ENCODE measurements at places on chromosomes 12 and 14.

GRCh38 chr14:75242546-75243273, 35.9 kb upstream of the FOS start:
- DNase-seq: no peak

DNA sequence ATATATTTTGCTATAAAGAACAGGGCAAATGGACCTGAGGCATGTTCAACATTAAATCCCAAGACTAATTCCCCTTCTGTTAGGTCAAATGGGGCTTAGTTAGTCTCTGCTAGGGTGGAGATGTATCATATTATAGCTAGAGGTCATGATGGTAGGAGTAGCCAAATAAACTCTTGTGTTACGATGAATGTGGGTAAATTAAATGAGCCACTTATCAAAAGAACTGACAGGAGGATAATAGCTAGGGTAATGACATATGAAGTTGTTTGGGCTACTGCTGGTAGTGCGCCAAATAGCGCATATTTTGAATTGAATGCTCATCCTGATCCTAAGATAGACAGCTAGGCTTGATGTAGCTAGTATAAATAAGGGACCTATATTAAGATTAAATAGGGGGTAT, 445.0 kb downstream of the GXYLT1 start:
- DNase-seq: no peak

GRCh38 chr12:25670076-25671055, 117.3 kb upstream of the LMNTD1 start:
- no peak for DNase-seq

GRCh38 chr12:4268329-4269181, 5.0 kb upstream of the CCND2 start:
- peak; percentile 40 for DNase-seq

DNA sequence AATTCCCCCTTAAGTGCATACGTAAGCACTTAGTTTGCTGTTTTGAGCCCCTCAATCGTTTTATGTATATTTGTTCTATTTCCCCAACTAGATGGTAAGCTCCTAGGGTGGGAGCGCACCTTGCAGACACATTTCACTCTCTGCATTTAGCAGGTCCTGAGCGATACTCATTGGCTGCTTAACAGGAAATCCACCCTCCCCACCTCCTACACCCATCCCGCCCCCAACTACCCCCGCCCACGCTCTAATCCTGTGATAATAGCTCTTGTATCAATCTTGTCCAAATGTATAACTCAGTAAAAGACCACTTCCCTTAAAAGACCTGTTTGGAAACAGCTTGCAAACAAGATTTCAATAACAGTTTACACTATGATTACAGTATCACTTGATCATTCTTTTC, 8.1 kb downstream of the LPAR5 start:
- no peak for DNase-seq

- no peak for DNase-seq
These were observed 36.6 kb downstream of the DCAF4 start for GRCh38 chr14:72962829-72963312.

- no peak for DNase-seq
These were observed 90.1 kb upstream of the CPSF6 start for GRCh38 chr12:69149270-69149669.

DNA sequence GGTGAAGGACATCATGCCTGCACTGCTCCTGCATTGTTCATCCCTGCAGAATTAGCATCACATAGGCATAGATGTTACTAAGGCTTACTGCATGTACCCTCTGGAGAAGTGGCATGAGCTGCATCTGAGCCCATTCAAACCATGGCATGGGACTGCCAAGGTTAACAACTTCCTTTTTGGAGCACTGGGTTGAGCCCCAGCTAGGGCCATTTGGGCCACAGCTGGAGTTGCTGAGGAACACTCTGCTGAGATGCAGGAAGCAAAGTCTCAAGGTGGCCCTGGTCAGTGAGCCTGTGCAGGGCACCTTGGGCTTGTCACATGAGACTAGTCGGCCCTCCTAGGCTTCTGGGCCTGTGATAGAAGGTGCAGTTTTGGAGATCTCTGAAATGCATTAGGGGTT, 511.2 kb downstream of the C12orf50 start:
- DNase-seq: no peak

DNA sequence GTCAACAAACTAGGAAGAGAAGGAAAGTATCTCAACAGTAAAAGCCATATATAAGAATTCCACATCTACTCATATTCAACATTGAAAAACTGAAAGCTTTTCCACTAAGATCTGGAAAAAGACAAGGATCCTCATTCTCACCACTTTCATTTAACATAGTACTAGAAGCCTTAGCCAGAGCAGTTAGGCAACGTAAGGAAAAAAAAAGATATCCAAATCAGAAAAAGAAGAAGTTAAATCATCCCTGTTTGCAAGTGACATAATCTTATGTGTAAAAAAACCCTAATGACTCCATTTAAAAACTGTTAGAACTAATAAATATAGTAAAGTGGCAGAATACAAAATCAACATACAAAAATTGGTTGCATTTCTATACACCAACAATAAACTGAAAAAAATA, 426.2 kb downstream of the BCAT1 start:
- DNase-seq: no peak

GRCh38 chr12:95607642-95608041, 56.4 kb upstream of the USP44 start:
- no peak for DNase-seq

DNA sequence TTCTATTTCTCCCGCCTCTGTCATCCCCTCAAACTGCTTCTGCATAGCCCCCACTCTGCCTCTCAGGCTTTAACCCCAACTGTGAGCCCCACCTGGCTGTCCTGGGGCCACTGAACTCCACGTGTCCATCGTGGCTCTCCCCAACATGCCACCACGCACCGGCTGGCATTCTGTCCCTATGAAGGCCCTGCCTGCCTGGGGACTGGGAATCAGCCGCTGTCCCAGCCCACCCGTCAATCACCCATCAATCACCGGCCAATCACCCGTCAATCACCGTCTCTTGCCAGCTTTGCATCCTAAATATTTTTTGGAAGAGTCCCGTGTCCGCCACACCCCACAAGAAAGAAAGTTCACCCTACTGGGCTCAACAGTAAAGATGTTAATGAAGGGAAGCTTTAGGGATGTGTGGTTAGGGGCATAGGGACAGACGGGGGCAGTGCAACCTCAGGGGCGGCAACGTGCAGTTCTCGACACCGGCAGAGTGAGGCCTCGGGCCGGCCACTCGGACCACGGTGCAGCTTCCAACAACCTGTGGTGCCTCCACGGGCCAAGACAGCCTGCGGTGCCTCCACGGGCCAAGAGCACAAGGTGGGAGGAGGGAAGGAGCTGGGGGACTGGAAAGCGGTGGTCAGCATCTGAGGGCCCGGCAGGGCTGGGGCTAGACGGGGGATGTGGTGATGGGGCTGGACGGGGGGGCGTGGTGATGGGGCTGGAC, 85.6 kb downstream of the GALNT9 start:
- DNase-seq: no peak

DNA sequence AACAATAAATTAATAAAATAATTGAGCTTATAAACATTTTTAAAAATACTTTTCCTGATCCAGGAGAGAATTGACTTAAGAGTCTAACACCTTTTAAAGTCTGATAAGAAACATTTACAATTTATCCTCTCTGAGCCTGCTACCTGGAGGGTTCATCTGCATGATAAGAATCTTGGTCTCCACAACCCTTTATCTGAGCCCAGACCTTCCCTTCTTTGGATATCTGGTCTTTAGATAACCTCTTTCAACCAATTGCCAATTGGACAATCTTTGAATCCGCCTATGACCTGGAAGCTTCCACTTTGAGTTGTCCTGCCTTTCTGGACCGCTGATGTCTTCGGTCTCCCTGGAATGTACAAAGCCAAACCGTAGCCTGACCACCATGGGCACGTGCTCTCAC, 1393.3 kb upstream of the TMEM132C start:
- no peak for DNase-seq

DNA sequence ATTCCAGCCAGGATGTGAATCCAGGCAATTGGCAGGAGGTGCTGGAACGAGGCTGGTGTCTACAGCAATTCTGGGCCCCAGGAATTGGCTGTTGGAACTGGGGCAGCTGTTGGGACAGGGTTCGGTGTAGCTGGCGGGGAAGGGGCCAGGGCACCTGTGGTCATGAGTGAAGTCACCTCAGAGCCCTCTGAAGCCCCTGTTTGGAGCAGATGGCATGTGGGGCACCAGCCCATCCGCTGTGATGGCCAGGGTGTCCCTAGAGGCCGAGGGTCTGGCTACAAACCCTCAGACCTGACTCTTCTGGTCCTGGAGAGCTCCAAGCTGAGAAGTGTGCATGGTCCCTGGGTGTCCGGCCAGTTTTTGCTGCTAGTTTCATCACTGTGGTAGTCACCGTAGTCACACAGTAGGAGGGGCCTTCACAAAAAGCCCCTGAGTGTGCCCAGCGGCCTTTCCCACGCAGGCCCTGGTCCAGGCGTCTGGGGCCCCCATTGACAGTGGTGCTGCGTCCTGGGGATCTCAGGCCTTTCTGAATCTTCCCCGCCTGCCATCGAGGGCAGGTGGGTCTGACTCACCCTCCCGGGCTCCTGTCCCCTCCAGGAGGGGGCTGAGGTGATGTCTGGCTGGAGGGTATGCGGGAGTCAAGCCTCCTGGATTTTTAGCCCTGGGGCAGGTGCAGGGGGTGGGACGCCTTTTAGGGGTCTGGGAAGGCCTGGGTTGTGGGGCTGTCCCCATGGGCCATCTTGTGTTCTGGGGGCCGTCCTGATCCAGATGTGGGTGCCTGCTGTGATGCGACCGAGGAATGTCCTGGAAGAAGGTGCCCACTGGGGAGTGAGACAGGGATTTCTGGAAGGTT, 368.0 kb downstream of the TMEM121 start:
- DNase-seq: no peak

DNA sequence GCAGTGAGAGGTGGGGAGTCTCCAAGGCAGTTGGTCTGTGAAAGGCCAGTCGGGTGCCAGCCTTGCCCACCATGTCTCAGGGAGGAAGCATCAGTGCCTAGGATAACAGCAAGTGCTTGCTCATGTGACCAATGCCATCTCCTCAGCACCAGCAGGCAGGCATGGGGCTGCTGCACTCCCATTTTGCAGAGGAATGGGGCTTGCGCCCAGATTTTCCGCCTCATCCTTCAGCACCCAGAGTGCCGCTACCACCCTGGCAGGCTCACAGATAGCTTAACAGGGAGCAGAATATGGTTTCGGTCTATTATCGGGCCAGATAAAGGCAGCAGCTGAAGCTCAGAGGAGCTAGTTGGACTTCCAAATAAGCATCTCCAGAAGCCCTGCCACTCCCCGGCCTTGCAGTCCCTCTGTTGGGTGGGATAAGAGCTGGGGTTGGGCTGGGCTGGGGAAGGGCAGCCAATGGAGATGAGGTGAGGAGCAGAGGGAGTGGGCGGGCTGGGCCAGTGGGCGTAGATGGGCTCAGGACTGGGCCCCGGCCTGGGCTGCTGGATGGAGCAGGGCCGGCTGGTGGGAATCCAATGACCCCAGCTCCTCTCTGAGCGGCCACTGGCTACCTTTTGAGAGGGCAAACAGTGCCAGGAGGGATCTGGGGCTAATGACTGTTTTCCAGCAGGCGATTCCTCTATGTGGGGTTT, 8.4 kb upstream of the KRT80 start:
- DNase-seq: no peak

DNA sequence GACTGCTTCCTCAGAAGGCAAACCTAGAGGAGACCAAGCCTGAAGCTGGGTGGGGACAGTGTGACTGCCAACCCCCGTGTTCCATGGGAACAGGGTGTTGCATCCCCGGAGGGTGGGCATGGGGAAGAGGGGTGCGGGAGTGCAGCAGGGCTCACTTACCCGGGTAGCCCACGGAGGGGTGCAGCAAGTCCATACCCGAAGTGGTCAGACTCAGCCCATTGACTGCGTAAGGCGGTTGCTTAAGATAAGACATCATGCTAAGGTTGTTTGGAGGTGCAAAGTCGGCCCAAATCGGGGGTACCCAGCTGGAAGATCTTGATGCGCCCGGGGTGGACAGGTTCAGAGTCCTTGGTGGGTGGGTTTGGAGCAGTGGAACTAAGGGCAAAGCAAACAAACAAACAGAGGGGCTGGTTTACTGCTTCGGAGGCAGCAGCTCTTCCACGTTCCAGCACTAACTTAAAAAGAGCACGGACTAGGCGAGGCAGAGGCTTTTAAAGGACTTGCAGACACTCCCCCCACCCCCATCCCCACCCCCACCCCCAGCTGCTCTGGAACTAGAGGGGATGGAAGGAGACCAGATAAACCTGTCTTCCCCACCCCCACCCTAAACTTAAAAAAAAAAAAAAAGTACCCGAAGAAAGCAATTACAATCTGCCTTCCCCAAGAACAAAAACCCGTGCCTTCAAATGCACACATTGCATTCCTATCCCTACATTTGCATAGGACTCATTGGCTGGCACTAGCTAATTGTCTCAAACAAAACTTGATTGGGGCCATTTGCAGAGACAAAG, 4.9 kb downstream of the OTX2 start:
- no peak for DNase-seq

DNA sequence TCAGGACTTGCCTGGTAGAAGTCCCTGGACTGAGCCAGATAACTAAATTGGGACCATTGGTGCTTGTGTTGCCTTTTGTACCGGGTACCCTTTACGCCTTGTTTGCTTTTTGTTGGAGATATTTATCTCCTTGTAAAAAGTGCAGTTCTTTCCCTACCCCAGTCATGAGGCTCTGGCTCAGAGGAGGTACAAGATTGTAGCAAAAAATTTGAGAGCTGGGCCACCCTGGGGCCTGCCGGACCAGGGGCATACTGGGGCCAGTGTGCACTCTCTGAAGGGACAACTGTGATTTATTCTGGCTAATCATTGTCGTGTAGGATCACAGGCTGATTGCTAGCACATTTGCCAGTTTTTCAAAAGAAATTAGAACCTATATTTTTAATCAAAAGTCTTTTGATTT, 13.2 kb downstream of the TPCN1 start:
- DNase-seq: no peak

- no peak for DNase-seq
These were observed 153.6 kb upstream of the ARID2 start for GRCh38 chr12:45575823-45576475.

- no peak for DNase-seq
These were observed 76.3 kb downstream of the GRIP1 start for GRCh38 chr12:66602483-66603143.

DNA sequence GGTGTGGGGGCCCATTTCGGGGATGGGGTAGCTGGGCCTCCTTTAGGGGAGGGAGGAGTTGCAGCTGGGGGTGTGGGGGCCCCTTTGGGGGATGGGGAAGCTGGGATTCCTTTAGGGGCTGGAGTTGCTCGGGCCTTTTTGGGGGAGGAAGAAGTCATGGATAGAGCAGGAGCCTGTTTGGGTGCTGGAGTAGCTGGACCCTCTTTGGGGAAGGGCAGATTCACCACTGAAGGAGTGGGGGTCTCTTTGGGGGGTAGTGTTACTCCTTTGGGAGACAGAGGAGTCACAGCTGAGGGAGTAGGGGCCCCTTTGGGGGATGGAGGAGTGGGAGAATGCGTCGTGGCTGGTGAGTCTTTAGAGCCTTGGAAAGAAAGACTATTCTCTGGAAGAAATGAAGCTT, 6.5 kb downstream of the NACA start:
- no peak for DNase-seq

- no peak for DNase-seq
These were observed 31.8 kb downstream of the ATXN3 start for GRCh38 chr14:92074555-92074954.

- no peak for DNase-seq
These were observed 165.9 kb upstream of the HMGA2 start for GRCh38 chr12:65658360-65658759.

- DNase-seq: no peak
These were observed 145.4 kb upstream of the KITLG start for GRCh38 chr12:88725592-88726143.

Data from stimulated activated CD4-positive, alpha-beta T cell treated with anti-CD3 and anti-CD28 coated beads, Interleukin-2, amount 100 ng/mL, for 48 hours (primary cell).